ENCODE measurements at places on chromosomes 13 and 19. TPM values are rescaled to one million over a fixed set of nuclear protein-coding genes. Genes with fewer than 3 reads are reported as not detected.
A peak's percentile ranks its signal among the peaks of the same experiment; 100 is the strongest.

- DNase-seq, result no peak
Measured at GRCh38 chr13:33328701-33329100, 43.1 kb upstream of the STARD13 start.

- no peak for DNase-seq
Measured at GRCh38 chr13:46492946-46493345, 60.0 kb upstream of the LRCH1 start.

DNA sequence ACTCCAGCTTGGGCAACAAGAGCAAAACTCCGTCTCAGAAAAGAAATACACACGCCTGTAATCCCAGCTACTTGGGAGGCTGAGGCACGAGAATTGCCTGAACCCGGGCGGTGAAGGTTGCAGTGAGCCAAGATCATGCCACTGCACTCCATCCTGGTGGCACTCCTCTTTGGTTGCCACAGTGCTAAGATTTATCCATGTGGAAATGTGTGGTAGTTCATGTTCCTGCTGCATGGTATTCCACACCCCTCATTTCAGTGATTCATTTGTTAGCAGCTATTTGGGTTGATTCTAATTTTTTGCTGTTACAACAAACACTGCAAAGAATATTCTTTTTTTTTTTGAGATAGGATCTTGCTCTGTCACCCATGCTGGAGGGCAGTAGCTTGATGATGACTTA lies 12.1 kb downstream of the IFNL3 start:
- DNase-seq, result no peak

- peak; percentile 27 for DNase-seq
Measured at GRCh38 chr13:23322353-23323336, 110.9 kb downstream of the SACS start.

- DNase-seq, result no peak
Measured at GRCh38 chr19:54421521-54421920, 6.3 kb downstream of the TTYH1 start.

APBA3 gene
- 29.1 TPM for total RNA-seq

LILRB3 gene
- not detected for total RNA-seq

VSTM2B gene
- total RNA-seq, result not detected

Measured in activated CD8-positive, alpha-beta T cell treated with anti-CD3 and anti-CD28 coated beads for 36 hours (primary cell).